ENCODE measurements at places on chromosomes 5 and 9.

DNA sequence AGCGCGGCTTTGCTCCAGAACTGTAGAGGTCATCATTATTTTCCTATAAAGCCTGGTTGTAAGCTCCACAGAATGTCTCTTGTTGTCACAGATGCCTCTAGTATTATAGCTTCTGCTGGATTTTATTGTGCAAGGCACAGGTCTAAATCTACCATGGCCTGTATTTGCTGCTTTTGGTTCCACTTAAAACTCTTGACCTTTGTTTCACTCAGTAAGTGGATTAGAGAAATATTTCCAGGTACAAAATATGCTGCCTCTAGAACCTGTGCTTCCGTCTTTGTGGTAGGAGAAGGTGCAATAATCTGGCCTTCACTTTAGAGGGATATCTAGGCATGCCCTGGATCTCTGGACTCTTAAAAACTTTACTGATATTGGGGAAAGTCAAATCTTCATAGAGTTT is 476.6 kb upstream of the CD180 start:
- no peak for DNase-seq

DNA sequence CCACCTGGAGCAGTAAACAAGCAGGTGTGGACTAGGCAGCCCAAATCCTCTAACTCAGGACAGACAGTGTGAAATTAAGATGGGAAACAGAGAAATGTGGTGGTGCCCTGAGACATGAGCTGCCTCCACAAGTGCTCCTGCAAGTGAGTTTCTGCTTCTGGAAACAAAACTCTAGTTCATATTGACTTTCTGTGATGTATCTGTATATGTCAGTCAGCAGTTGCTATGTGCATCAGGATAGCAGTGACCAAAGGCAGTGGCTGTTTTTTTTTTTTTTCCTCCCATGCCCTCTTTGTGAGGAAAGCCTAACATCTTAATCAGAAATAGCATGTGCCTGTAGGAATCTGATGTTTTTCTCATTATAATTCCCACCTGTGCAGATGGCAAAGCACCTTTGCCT is 318.4 kb upstream of the SEMA6A start:
- no peak for DNase-seq

- peak; percentile 99 for DNase-seq
These were observed 28.8 kb downstream of the PTPA start for GRCh38 chr9:129139993-129140396.

- no peak for DNase-seq
These were observed 89.0 kb upstream of the NIPBL start for GRCh38 chr5:36787365-36788093.

- DNase-seq = no peak
These were observed 54.8 kb downstream of the PWWP2A start for GRCh38 chr5:160064417-160064810.

- peak; percentile 34 for DNase-seq
These were observed 611 bp downstream of the CIZ1 start for GRCh38 chr9:128190516-128191405.

- DNase-seq = peak; percentile 10
These were observed 13.6 kb upstream of the MTMR12 start for GRCh38 chr5:32326216-32326772.

DNA sequence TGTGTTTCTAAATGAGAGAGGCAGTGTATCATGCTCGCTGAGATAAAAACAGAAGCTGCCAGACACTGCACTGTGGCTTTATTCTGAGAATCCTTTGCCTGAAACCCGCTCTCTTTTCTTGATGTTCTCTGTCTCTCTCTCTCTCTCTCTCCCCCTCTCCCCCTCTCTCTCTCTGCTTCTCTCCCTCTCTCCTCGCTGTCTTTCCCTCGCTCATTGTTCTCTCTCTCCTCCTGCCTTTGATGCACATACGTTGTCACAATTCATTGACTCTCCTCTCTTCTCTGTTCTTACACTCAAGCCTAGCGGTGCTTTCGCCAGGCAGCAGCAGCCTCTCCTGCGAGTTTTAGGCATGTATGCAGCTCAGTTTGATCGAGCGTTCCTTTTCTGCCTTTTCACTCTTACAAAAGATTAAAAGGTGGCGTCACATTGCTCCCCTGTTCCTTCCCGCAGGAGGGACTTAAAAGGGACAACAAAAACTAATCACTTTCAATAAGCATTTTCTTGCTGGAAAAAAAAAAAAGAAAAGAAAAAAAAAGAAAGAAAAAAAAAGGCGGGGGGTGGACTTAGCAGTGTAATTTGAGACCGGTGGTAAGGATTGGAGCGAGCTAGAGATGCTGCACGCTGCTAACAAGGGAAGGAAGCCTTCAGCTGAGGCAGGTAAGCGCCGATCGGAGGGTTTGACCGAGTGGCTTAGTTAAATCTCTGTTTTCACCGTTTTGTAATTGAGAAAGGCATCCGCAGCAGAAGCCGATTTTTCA is 717.9 kb upstream of the WWC1 start:
- DNase-seq = peak; percentile 76

- DNase-seq = no peak
These were observed 497.3 kb downstream of the MTRR start for GRCh38 chr5:8366266-8366665.

- no peak for DNase-seq
These were observed 25.9 kb downstream of the MTRR start for GRCh38 chr5:7894860-7895259.

Data from astrocyte of the hippocampus (primary cell).